ENCODE measurements at places on chromosomes 2 and 18.

GRCh38 chr2:58720770-58721697, 479.9 kb upstream of the FANCL start:
- no peak for DNase-seq

DNA sequence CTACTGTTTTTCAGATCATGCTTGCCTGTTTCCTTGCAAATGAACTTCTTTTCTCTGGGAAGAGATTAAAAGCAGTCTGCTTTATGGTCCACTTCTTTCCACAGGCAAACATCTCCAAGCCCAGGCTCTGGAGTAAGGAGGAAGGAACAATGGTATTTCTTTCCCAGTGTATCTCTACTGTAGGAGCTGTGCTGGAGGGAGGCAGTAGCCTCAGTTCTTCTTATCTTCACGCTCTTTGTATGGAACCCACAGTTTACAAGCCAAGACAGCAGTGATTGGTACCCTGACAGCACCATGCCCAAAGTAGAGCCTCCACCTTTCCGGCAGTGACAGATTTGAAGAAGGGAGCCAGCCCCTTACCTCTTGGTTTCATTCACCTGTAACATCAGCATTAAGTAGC, 35.2 kb downstream of the SPOPL start:
- DNase-seq, result no peak

DNA sequence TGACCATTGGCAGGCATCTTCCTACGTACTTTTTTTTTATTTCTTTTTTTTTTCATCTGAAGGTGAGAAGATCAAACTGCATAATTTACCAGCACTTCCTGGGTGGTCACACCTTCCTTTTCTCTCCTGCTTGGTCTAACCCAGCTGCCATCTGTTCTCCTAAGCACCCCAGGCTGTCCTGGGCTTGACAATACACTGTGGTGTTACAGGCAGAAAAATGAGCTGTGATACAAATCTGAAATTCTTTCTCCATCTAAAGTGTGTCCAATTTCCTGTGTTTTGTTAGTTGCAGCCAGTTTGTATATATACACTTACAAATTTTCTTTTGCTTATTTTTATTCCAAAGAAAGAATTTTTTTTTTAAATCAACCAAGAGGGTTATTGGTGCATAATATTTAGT, 786.0 kb upstream of the ZEB2 start:
- no peak for DNase-seq

DNA sequence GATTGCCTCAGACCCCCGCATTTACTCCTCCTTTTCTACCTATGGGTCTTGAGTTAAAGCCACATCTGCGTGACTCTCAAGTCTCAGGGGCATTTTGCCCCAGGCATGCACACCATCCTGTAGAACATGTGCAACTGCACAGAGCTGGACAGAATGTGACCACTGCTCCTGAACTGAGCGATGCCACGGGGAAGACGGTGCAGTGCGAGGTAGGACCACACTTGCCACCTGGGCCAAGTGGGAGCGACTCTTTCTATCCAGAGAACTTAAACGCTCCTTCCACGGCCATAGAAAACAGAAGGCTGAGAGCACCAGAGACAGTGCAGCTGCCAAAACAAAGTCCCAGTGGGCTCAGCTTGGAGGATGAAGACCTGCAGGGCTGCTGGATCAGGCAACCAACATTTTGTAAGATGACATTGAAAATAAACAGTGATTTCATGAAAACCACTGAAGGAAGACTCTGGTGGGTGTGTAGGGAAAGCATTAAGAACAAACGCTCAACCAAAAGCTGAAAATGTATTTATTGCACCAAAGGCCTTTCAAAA, 149.0 kb upstream of the HDAC4 start:
- no peak for DNase-seq

DNA sequence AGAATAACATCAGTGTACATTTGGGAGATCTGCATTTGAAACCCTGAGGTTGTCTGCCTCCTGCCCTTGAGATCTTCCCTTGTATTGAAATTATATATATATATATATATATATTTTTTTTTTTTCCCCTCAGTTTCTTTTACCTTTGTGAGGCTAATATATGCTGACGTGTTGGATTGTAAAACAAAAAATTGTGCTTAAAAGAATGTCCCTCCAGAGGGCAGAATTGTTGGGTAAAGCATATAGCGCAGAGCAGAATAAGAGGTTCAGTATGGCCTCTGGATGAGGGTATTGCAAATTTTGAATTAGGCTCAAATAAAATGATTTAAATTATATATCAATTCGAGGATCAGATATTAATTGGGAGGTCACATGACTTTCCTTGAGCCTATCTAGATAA, 12.4 kb downstream of the NABP1 start:
- no peak for DNase-seq

GRCh38 chr2:147588191-147588590, 256.6 kb upstream of the ACVR2A start:
- DNase-seq, result no peak

DNA sequence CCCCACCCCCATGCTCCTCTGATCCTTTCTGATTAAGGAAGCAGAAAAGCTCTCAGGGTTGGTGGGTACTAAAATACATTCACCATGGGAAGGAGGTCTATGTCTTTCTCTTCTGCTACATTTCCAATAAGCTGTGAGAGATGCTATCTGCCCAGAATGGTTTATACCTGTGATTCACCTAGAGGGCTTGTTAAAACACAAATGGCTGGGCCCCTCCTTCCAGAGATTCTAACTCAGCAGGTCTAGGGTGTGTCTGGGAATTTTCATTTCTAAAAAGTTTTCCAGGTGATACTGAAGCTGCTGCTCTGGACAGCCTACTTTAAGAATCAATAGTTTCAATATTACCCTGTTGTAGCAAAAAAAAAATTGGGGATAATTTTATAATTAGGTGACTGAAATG, 772.2 kb upstream of the ZEB2 start:
- no peak for DNase-seq

DNA sequence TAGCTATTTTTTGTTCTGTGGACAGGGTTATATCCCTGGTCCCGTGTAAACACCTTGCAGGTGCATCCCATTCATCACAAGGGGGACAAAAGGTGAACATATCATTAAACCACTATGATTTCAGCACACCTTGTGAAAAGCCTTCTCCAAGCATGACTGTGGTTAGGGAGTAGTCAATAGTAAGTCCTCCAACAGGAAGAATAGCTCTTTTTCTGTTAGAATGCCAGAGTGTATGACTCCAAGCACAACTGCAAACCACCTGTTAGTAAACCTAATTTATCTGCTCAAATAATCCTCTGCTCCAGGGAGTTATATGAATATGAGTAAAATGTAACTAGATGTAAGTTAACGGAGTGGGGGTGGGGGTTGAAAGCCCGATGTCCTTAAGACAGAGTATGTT, 240.5 kb downstream of the AGPS start:
- no peak for DNase-seq

Data from kidney capillary endothelial cell (primary cell).